Endodermal cell (in vitro differentiated cells): ENCODE measurements at places on chromosomes 2 and 18.

DNA sequence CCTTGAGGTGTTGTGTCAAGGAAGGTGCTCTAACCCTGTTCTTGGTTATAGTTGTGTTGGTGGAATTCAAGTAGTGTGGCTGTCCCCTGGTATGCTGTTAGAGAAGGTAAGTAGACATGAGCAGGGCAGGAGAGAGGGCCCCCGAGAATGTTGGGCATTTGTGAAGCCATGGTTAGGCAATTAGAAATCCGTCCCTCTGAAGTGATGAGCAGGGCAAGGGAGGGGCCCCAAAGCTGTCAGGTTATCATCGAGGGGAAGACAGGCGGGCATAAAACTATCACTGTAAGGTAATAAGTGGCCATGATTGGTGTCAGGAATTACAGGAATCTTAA, 5.2 kb downstream of the XRCC5 start:
- no peak for DNase-seq

DNA sequence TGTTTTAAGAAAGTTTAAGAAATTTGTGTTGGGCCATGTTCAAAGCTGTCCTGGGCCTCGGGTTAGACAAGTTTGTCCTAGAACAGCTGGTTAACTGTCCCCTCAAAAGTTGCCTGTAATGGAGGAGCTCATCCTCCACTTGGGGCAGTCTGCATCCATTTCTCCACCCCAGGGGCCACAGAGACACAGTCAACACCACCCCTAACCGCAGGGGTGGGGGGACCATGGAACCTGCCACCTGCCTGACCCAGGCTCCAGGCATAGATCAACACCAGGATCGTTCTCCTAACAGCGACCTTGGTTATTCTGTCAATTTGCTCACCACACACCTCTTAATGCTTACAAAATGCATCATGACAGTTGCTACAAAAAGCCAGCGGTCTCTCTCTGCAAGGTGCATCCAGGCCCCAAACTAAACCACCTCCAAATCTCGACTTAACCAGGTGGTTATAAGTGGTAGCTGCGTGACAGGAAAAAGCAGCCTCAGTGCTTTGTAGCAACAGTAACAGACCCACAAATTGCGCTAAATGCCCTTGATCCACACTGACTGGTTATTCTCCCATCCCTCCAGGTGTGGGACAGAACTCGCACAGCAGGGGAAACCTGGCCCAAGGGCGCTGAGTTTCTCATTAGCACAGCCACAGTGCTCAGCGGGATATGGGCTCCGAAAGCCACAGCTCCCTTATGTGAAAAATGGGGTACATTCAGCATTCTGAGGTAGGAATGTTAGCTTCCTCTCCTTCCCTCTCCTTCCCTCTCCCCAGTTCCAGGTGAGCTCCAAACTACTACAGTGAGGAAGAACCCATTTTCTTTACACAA, 48.0 kb downstream of the HDLBP start:
- DNase-seq: peak; percentile 28

GRCh38 chr2:1170241-1170640, 219.6 kb downstream of the SNTG2 start:
- DNase-seq: no peak

DNA sequence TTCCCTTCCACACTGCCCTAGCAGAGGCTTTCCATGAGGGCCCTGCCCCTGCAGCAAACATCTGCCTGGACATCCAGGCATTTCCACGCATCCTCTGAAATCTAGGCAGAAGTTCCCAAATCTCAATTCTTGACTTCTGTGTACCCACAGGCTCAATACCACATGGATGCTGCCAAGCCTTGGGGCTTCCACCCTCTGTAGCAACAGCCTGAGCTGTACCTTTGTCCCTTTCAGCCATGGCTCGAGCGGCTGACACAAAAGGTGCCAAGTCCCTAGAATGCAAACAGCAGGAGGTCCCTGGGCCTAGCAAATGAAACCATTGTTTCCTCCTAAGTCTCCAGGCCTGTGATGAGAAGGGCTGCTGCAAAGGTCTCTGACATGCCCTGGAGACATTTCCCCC, 744.5 kb upstream of the LINC00305 start:
- no peak for DNase-seq

- no peak for DNase-seq
Observed at GRCh38 chr2:20641123-20641985, 9.5 kb downstream of the HS1BP3 start.

DNA sequence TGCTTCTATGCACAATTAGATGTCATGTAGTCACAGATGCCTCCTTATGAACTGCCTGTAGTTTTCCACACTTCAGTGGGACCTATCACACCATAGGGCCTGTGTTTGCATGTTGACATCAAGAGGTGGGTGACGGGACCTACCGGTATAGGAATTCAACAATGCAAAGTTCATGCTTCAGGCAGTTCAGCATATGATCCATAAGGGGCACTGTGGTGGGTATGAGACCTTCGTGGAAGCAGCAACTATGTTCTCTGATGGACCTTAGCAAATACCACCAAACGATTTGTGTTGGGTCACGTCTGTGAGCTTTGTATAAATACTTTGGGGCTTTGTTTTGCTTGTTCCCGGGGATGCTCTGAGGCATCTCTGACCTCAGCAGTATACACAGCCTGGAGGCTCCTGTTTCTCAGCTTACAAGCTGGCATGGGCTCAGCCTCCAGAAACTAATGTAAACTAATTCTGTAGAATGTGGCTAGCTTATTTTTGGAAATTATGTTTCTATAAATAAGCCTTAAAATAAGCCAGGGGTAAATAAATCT, 111.6 kb downstream of the DTNA start:
- DNase-seq: peak; percentile 50

DNA sequence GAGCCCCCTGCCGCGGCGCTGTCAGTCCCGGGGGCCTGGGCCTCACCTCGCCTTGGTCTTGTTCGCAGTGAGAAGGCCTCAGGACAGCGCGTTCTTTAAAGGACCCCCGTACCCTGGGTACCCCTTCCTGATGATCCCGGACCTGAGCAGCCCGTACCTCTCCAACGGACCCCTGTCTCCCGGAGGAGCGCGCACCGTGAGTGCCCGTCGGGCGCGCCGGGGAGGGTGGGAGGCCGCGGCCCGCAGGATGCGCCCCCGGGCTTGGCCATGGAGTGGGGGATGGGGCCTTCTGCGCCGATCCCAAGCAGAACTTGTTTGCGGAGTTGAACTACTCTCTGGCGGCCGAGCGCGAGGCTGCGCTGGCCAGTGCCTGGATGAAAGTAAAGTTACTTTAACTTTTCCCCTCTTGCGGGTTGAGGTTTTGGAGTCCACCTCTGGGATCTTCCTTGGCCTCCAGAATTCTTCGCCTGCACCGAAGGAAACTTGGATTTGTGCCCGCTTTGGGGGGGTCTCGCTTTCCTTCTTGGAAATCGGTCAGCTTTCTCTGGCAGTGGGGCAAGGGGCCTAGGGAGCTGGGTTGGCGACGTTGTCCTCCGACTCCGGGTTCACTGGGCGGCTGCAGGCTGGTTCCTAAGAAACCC, 1.2 kb downstream of the TCF7L1 start:
- peak; percentile 80 for DNase-seq

GRCh38 chr2:72694715-72695496, 130.9 kb downstream of the EXOC6B start:
- DNase-seq: peak; percentile 53

DNA sequence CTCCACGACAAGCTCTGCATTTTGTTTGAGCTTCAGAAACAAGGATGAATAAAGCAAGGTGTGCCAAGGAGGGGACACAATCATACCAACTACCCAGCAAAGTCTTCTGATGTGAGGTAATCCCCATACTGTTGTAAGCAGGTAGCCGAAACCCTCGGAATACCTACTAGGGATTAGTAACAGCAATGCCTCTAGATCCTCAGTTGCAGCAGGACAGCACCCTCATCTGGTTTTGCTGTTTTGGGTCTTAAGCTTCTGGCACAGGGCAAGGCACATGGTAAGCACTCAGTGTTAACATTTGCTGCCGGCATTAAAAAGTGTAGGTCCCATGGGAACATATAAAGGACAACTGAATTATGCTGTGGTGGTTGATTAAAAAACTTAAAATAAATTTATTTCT, 16.0 kb upstream of the LINC00305 start:
- DNase-seq: no peak

DNA sequence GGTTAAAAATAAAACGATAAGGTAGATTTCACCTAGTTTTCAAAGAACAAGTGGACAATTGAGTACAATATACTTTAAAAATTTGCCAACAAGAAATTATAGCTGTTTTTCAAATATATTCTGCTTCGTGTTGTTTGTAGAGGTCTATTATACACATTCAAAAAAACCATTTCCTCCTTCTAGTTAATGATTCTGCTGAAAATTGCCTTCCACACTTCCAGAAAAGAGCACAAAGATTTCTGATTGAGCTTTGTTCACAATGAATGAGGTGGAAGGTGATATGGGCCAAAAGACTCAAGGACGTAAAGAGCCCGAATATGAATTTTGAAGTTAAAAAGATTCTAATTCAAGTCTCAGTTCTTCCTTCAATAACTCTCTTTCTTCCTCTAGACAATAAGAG, 277.0 kb upstream of the SESTD1 start:
- no peak for DNase-seq

- DNase-seq: no peak
Observed at GRCh38 chr2:46967990-46968647, 52.5 kb upstream of the MCFD2 start.

DNA sequence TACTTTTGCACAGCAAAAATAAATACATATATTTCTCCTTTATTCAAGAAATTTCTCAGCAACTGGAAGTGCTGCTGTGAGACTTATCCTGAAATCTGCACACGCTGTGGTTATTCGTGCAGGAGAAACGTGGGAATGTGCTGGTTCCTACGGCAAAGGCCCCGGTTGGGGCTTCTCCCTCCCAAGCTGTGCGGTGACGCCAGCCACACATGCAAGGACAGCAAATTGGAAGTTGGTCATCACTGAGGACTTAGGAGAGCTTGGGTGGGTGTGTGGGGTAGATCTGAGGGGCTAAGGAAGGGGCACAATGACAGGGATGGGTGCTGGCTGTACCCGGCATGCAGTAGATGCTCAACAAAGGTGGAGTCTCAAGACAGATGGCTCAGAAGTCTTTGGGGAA, 16.5 kb upstream of the MTCL1 start:
- DNase-seq: no peak

GRCh38 chr2:182134201-182134600, 148.5 kb downstream of the PPP1R1C start:
- DNase-seq: no peak

DNA sequence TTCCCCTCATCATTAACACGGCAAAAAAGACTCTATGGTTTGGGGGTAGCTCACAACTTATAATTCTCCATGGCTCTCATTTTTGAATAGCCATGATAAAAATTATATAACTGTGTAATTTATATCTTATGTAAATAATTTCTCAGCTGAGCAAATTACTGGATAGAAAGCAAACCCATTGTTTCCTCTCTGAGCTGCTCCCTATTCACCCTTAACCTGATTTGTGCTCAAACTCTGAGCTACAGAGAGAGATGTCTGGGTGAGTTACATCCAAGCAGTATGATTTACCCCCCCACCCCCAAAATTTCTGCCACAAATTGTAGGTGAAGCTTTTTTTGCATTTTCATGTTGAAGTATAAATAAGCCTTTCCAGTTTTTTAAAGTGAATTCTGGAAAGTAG, 123.7 kb downstream of the TFCP2L1 start:
- DNase-seq: no peak

DNA sequence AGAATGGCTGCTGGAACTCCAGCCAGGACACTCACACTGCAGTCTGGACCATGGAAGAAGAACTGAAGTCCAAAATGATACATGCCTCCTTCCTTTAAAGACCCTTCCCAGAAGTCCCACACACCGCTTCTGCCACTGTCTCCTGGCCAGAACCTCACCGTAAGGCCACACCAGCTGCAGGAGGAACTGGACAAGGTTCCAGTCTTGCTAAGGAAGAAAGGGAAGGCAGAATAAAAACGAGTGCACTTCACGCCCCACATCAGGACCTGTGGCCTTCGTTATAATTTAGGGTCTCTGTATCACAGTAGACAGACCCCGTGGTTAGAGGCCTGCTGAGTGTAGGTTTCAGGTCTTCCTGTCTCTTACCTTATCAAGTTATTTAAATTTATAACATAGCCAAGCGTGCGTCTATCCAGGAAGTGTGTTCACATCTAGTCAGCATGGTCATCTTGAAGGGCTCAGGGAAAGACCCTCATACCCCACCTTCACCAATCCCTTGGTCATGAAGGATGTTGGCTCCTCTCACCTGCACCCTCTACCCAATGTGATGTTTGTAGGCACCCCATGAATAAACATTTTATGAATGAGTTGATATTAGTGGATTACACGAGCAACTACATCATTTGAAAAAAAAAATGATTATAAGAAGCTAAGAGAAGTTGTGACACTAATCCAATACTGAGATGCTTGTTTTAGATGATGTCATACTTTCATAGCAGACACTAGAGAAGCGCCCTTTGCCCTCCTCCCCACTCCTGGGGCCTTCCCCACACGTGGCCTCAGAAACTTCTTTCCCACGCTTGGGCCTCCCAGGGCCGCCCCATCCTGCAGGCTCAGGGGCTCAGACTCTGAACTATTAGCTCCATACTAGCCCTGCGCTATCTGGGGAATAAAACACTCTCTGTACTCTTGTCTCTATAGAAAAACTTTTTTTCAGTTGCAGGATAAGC, 157.6 kb downstream of the FAM210A start:
- no peak for DNase-seq

- no peak for DNase-seq
Observed at GRCh38 chr2:134372611-134373131, 118.8 kb downstream of the MGAT5 start.

DNA sequence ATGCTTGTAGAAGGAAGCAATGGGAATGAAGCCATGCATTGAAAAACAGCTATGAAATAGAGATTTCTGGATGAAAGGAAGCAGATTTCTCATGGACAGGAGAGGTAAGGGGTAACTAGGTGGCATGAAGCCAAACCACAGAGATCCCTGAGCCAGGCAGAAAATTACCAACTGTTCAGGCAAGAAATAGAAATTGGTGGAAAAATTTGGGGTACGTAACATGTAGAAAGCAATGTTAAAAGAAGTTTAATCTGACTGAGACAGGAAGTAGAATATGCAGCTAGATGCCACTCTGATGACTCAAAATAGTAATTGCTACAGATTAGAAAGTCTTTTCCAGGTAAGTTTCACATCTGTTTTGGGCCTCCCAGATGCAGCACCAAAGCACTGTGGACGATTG, 928.5 kb upstream of the CELF4 start:
- no peak for DNase-seq

GRCh38 chr2:128347171-128347558, 28.5 kb upstream of the HS6ST1 start:
- no peak for DNase-seq
